ENCODE measurements at places on chromosomes 6 and 20.

GRCh38 chr20:50292591-50293283, 102.1 kb downstream of the CEBPB start:
- no peak for DNase-seq

GRCh38 chr6:149861603-149862423, 2.3 kb downstream of the LRP11 start:
- no peak for DNase-seq

DNA sequence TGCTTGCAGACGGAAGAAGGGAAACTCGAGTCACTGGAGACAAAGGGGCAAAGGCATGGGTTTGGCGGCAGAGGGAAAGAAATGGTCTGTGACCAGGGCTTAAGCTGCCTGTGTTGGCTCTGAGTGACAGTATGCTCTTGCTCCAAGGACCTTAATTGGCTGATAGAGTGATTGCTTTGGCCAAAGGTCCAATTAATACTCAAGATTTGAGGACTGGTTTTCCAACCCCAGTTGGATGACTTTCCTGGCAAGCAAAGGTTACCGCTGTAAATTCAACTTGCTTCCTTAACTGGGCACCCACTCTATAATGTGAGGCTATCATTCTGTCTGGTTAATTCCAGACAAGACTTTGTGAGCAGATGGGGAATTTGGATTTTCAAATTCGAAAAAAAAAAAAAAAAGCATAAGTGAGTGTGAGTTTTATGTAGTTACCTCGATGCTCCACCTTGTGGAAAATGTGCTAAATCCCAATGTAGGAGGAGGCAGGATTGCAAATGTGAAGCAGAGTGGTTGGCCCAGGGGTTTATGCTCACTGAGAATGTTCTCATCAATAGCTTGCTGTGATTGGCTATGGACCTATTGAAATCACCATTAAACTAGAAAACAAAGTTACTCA, 150.7 kb upstream of the GMDS start:
- no peak for DNase-seq

- DNase-seq: no peak
Measured at GRCh38 chr6:134676307-134677281, 273.3 kb downstream of the ALDH8A1 start.

GRCh38 chr20:24018796-24019195, 30.2 kb upstream of the GGTLC1 start:
- DNase-seq: no peak

DNA sequence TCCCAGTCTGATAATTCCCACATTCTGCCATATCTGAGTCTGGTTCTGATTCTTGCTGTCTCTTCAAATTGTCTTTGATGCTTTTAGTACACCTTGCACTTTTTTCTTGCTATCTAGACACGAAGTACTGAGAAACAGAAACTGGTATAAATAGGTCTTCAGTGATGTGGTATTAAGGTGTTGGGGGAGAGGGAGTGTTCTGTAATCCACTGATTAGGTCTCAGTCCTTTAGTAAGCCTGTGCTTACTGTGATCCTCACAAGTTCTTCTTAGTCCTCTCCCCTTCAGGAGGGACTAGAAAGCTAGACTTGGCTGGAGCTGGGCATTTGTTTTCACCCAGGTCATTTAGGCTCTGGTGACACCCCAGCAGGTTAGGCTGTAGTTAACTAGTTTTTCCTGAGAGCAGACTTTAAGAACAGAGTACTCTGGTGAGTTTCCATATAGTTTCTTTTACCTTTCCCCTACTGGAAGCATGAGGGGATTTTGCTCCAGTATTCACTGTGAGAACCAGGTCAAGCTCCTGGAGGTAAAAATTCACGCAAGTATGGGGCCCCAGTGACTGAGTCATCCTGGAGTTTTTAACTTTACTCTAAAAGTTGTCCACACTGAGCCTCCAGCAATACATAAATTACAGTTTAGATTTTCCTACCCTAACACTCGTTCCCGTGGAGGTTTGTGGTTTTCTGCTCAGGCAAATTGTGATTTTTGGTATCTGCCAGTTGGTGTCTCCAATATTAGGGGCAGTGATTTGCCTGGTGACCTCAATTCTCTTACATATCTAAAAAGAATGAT, 154.6 kb downstream of the CDKAL1 start:
- DNase-seq: peak; percentile 9

DNA sequence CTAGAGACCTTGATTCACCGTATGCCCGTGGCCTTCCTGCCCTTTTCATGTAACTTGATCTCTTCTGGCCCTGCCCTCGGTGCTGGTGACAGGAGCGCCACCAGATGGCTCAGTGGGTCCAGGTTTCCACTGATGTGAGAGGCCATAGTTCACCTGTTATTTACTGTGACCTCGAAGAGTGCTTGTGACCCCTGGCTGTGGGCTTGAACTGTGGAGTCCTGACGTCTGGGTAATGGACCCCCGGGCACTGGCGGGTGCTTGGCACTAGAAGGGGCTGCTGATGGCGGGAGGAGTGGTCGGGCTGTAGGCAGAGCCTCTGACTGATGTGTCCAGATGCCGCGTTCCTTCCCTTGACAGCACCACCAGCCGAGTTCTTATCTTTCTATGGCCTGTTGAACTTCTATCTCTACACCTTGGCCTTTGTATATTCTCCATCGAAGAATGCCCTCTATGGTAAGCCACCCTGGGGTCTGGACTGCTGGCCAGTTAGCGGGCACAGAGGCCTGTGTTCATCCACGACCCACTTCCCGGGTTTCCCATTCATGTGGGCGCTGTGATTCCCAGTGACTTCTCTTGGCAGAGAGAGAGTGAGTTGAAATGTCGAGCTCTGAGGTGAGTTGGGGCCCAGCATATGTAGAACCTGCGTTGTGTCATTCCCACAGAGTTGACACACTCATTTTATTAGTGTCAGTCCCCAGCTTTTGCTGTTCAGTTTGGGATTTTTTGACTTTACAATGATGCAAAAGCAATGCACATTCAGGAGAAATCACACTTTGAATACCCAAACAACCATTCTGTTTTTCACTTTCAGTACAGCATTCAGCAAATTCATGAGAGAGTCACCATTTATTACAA, 14.9 kb downstream of the DYNLT1 start:
- DNase-seq: no peak

- no peak for DNase-seq
Measured at GRCh38 chr6:153898360-153899059, 140.5 kb upstream of the OPRM1 start.

GRCh38 chr6:42820512-42821340, 38.9 kb downstream of the BICRAL start:
- DNase-seq: no peak

- DNase-seq: no peak
Measured at GRCh38 chr6:107977283-107977682, 19.3 kb upstream of the SEC63 start.

- no peak for DNase-seq
Measured at GRCh38 chr20:60201198-60201835, 243.1 kb downstream of the CDH26 start.

GRCh38 chr6:133466680-133467079, 225.5 kb downstream of the EYA4 start:
- DNase-seq: no peak

DNA sequence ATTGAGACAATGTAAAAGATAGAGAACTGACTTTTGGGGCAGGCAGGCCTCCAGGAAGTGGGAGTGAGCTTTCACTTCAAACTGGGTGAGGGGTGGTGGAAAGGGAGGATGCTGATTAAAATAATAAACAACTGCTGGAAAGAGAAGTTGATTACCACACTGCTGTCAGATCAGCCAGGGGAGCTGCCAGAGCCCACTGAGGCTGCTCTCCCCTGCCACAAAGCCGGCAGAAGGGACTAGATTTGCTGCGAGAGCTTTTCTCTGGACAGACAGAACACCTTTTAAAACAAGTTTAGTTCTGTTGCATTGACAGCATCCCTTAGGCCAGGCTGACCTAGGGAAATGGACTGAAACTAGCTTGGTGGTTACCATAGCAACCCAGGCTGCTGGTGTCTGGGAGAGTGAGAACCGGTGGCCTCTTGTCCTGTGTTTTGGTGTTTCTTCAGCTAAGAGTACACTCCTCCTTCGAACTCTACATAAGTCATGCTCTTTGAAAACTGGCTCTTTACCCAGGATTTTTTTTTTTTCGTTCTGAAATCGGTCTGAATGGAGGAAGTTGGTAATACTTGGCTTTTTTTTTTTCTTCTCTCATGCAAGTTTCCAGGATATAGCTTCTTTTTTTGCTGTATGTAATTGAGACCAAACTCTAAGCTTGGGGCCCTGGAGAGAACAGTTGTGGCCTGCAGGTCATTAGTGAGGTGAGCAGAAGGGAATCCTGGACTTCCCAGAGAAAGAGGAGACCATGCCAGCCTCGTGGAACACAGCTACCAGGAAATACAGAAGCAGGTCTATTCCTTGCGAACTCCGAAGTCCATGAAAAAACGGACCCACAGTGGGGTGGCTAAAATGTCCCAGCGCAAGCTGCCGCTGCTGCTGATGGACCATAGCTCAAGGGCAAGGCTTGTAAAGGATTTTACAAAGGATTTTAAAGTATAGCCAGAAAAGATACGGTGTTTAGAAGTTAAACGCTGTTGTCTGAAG, 374.4 kb downstream of the UTRN start:
- DNase-seq: no peak

GRCh38 chr20:5393218-5393870, 76.6 kb upstream of the PROKR2 start:
- no peak for DNase-seq

- no peak for DNase-seq
Measured at GRCh38 chr6:41638935-41639808, 904 bp downstream of the MDFI start.

DNA sequence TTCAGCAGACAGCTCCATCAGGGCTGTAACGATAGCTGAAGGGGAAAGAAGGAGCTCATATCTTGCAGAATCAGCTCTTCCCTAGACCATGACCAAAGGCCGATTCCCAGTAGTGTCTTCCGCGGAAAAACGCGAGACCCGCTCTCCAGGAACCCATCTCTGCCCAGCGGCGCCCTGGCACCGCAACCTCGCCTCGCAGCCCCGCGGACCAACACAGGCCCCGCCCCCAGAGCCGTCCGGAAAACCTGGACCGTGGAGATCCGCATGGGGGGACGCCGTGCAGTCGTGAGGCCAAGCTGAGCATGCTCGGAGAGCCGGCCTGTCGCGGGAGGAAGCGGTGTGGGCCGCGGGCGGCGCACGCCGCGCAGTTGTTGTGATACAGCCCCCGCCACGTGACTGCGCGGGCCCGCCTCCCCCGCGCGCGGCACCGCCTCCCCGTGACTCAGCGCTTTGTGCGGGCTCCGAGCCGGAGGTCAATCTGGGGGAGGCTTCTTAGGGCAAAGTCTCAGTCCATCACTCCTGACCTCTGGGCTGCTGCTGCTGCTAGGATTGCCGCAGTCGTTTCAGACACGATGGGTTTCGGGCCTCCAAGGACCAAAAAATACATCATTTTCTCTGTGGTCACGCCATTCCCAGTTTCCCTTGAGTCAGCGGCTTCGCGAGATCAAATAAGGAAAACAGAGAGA, 3.1 kb upstream of the GCLC start:
- DNase-seq: peak; percentile 81

GRCh38 chr20:51456511-51457509, 85.7 kb downstream of the NFATC2 start:
- DNase-seq: no peak

DNA sequence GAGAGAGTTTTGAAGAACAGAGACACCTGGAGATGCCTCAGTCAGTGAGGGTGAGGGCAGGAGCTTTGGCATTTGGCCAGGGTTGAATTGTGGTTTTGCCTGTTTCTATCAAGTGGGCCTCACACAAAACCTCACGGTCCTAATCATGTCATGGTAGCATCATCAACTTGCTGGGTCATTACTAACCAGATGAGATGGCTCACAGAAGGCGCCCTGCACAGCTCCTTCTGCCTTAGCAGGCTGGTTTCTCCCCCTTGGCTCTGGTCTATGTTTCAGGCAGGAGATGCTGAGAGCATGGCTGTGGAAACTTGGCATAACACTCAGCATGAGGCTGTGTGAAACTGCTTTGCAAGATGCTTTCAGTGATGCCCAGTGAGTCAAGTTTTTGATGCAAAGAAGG, 99.3 kb downstream of the LRRC1 start:
- DNase-seq: no peak

- DNase-seq: no peak
Measured at GRCh38 chr20:49422161-49422560, 60.3 kb downstream of the KCNB1 start.

DNA sequence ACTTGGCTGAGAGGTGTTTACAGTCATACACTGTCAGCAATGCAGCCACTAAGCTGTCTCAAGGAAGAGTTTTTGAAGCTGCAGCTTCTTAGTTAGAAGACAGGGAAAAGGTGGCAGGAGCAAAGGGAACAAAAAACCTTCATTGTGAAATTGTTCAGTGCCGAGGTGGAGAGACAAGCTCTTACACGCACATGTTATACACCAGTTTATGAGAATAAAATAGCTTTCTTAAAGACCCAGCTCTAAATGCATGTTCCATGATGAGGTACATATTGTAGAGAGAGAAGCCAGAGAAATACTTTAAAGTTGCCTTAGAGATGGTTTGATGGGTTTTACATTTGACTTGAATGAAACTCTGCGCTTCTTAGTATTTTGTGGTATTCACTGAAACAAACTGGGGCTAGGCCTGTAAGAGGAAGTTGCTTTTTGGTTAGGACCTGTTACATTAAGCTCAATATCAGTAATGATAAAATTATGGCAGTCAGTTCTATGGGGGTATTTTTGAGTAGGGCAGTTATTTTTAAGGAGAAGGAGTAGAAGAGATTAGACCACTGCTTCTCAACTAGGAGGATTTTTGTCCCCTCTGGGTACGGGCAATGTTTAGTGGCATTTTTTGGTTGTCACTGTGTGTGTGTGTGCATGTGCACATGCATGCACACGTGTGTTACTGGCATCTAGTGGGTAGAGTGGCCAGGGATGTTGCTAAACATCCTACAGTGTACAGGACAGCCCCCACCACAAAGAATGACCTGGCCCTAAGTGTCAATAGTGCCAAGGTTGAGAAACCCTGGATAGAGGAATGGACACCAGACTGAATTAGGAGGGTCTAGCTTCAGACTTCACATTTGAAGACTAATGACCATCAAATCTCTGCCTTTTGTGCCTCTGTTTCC, 9.8 kb downstream of the NEDD9 start:
- DNase-seq: no peak

DNA sequence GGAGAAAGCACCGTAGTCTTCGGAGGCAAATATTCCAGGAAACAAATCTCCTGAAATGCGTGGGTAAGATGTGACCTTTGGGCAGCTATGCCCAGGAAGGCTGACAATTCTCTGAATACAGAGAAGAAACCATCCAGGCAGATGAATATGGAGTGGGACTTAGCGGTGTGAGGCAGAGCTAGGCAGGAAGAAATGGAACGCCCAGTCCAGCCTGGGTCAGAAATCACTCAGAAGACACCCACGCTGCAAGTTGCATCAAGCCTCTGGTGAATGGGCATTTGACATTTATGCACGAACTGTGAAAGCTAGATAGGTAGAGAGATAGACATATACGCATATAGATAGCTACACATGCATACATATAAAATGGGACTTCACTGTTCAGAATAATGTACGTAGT, 498.5 kb downstream of the QKI start:
- no peak for DNase-seq

DNA sequence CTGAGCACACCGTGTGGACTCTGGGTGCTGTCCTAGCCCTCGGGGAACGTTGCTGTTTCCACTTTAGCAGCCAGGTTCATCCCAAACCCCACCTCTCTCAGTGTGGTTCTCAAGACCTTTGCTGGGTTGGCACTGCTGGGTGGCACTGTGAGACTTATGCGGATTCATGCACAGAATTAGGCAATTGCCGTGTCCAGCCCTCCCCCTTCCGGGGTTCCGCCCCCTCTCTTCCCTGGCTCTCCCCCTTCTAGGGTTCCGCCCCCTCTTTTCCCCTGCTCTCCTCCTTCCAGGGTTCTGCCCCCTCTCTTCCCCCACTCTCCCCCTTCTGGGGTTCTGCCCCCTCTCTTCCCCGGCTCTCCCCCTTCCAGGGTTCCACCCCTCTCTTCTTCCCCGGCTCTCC, 39.8 kb upstream of the SLCO4A1 start:
- no peak for DNase-seq
